GM06990 (cell line): ENCODE measurements at places on chromosomes 1 and 21.

GRCh38 chr1:172476218-172476811, 32.4 kb upstream of the PIGC start:
- no peak for DNase-seq

DNA sequence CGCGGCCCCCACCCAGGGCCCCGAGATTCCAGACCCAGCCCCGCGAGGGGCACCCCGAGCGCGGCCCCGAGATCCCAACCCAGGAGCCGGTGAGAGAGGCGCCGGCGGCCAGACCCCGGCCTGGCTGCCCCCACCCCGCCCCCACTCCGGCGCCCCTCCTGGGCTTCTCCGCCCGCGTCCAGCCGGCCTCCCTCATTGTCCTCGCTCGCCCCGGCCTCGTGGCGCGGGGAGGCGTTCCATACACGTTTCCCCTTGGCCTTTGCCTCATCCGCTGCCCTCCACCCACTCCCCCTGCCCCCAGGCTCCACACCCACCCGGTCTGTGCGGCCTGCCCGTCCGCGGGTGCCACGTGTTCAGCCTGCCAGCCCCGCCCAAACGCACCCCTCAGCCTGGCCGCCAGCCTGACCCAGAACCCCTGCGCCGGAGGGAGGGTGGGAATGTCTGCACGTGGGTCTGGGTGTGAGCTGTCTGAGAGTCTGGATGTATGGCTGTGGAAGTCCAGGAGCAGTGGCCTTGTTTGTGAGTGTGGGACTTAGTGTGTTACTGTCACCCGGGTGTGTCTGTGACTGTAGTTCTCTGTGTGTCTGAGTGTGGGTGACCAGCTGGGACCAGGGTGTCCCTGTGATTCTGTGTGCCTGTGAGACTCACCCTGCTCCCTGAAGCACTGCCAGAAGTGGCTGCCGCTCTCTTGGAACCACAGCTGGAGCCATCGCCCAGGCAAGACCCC, 681 bp downstream of the B4GALT2 start:
- DNase-seq: peak; percentile 64

DNA sequence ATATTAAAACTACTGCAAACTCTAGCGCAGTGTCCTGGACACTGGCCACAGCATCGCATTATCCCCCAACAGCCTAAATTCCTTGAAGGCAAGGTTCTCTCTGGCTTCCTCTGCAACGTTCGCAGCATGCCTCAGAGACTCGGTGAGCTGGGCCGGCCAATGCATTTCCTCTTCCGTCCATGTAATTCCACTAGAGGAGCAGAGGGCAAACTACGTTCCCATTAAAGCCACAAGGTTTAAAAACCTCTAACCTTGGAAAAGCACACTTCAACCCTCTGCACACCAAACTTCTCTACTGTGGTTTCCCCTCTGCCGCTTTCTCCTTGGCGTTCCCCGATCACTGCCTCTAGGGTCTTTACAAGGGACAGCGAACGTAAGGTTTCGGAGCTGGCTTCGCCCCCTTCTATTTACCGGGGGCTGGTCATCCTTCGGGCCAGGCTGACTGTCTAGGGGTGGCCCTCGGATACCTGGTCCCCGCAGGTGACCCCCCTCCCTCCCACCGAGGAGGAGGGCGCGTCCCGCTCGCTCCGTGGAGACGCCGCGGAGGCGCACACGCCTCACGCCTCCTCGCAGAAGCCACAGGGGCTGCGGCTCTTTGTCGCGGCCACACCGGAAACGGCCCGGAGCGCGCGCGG, 456 bp upstream of the SMYD2 start:
- peak; percentile 19 for DNase-seq

DNA sequence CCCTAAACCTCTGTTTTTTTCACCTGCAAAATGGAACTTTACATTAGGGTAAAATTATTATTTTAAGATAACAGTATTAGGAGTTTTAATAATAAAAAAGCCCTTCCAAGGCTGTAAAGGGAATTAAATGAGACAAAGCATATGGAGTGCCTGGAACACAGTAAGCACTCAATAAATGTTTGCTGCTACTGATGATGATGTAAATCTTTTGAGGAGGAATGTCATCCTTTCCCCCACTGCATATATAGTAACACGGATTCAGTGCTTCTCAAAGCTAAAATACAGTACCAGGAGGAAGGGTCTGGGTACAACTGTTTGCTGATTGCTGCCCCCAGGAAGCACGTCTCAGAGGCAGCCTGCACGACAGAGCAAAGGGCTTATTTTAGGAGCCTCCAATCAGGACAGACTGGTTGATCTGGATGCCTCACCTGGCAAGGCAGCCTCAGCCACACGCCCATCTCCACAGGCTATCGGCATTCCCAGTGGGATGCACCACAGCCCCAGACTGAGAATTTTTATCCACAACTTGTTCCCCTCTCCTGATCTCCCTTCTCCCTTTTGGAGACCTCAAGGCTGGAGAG, 64.4 kb downstream of the GADD45A start:
- DNase-seq: no peak

GRCh38 chr1:39469150-39469549, 22.3 kb upstream of the BMP8A start:
- no peak for DNase-seq

- no peak for DNase-seq
These were observed 161.5 kb upstream of the LRRC7 start for GRCh38 chr1:69406244-69406643.

- no peak for DNase-seq
These were observed 197.8 kb downstream of the FOXD2 start for GRCh38 chr1:47635597-47635996.

DNA sequence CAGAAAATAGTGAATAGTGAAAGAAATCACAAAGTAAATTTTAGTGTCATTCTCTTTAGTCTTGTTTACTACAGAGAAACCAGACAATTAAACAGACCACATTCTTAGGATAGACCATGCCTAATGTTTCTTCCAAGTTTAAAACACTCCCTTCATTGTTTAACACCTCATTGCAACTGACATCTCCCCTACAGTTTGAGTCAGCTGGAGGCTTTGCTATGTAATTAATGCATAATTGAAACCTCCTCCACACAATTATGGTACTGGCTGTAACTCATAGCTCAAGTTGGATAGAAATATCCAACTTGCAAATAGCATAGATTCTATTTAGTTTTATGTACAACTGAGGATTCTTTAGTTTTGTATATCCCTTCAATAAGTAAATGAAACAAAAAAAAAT, 35.2 kb upstream of the B3GALT2 start:
- no peak for DNase-seq

- DNase-seq: no peak
These were observed 18.4 kb upstream of the PRDM16 start for GRCh38 chr1:3050603-3051002.
